ENCODE measurements at places on chromosomes 4 and X. TPM values are rescaled to one million over a fixed set of nuclear protein-coding genes. Genes with fewer than 3 reads are reported as not detected.
A peak's percentile ranks its signal among the peaks of the same experiment; 100 is the strongest.

- DNase-seq = no peak
Measured at GRCh38 chrX:118631586-118631985, 95.8 kb upstream of the IL13RA1 start.

DNA sequence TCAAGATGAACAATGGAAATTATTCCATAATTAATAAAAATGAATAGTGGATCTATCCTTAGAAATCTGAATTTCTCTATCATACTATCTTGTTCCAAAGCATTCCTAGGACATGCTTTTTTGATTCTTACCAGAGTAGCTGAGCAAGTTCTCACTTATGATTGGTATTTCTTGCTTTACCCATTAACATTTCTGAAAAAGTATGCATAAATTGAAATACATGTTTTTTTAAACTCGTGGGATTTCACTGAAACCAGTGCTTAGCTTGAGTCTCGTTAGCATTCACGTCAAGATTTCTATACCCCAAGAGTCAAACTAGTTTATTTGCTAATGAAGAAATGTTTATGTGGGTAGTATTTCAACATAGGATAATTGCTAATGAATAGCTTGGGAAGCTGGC is 89.0 kb downstream of the ELOVL6 start:
- DNase-seq = no peak

- no peak for DNase-seq
Measured at GRCh38 chr4:163110442-163110841, 56.2 kb downstream of the NAF1 start.

DNA sequence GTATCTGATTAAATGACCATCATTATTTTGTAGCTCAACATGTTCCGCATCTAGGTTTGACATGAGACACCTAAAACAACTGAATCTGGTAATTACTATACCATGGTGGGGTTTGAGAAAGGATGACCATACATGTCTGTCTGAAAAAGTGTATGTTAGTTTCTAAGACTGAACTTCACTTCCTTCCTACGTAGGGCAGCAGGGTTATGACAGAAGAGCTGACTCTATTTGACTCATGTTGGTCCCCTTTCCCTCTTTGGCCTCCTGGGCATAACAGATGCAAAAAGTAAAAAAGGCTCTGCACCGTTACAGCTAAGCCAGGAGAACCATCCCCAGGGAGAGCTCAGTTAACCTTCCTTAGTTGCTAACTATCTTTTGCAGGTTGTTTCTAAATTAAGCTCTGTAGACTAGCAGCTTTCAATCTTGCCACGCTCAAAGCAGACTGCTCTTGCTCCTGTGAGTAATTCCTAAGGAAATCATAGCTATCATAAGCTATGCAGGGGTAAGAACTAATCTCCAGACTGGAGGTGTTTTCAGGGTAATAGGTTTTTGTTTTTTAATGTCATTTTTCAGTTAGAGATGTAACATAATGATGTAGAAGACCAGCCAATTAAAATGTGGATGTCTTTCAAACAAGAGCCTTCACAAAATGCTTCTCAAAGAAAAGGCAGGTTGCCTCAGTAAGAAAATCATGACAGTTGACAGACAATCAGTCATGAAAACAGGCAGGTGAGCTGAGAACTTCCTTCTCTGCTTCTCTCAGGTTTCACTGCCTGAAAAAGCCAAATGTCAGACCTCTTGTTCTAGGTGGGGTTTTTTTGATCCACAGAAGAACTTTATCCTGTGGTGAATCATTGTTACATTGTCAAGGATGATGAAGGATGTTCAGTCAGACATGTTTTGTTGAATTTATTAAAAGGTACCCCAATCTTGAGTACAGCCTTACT is 66.9 kb upstream of the DAPP1 start:
- no peak for DNase-seq

DNA sequence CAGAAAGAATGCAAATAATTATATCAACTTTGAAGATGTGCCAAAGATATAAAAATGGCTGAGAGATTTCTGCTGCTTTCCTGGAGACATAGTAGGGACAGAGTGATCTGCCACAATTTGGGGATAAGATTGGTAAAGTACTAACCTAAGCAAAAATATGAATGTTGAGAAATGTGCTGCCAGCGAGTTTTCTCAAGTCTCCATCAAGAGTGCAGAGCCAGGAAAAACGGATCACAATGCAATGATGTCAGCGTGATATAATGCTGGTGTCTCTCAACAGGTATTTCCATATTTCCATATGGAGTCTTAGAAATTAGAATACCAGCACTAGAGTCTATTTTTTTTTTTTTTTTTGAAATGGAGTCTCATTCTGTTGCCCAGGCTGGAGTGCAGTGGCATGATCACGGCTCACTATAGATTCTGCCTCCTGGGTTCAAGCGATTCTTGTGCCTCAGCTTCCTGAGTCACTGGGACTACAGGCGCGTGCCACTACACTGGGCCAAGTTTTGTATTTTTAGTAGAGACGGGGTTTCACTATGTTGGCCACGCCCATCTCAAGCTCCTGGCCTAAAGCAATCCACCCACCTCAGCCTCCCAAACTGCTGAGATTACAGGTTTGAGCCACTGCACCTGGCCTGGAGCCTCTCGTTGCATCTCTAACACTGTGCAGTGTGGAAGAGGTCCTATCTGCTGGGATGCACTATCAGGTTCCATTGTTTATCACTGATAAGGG is 893.5 kb downstream of the TRIML1 start:
- DNase-seq = no peak

- DNase-seq = no peak
Measured at GRCh38 chrX:118552121-118552900, 56.7 kb downstream of the DOCK11 start.

DNA sequence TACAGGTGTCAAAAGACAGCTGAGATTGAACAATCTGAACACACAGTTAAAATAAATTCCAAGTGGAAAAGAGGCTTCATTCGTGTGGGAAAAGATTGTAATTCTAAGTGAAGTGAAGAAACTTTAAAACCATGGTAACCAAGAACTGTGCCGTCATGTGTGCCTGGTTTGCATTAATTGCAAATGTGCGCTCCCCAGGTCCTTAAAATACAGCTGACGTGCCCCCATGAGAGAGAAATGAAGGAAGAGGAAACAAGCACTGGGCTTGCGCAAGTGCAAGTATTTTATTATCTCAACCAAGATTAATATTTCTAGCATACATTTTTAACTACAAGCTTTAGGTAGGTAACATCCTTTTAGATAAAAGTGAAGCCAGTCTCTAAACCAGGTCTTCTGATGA is 92.5 kb downstream of the PARM1 start:
- no peak for DNase-seq

DNA sequence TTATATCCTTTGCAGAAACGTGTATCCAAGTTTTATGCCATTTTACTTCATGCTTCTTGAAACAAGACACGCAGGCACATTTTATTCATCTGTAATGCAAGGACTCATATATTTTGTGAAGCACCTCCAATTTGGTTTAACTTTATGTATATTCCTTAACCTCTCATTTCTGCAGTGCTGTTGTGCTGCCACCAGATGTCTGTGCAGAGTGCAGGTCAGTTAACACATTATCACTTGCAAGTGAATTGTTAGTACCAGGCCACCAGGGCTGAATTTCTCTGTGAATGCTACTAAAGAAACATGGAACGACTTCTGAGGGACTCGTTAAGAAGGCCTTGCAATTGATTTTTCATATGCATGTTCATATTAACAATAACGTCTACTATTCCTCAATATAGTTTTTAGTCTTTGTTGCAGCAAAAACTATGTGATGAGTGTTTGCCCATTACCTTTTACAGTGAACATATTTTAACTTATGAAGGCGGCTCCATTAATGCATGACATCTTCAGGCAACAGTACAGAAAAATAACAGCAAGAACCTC is 770.3 kb downstream of the NLGN4X start:
- peak; percentile 35 for DNase-seq

DNA sequence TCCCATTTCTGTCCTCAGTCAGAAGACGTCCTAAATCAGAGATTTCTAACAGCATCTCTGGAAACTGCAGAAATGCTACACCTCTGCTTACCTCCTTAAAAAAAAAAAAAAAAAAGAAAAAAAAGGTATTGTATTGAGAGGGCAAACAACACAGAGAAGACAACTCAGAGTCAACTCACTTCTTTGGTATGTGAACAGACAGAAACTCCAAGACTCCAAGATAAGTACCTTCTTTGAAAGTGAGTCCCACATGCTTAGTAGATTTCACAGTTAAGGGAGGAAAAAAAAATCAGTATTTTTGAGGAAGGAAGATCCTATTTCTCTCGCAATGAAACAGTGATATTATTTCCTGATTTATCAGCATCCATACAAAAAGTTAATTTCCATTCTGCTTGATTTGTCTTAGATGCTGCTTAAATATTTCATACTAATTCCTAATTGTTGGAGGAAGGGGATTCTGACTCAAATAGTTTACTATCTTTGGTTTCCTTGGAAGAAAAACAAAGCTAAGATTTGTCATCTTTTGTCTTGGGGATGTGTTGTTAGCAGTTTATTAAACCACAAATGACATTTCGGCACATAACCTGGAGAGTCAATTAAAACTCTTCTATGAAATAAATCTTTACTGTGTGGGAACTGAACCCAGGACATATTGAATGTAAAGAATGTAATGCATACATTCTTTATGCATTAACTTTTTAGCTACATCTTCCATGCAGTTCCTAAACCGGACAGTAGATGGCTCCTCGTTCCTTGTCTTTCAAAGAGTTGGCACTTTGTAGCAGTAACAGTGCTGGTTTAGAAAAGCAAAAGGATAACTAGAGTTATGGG is 4.7 kb downstream of the RASGEF1B start:
- DNase-seq = peak; percentile 93

The LRIT3 gene
- not detected for total RNA-seq

DNA sequence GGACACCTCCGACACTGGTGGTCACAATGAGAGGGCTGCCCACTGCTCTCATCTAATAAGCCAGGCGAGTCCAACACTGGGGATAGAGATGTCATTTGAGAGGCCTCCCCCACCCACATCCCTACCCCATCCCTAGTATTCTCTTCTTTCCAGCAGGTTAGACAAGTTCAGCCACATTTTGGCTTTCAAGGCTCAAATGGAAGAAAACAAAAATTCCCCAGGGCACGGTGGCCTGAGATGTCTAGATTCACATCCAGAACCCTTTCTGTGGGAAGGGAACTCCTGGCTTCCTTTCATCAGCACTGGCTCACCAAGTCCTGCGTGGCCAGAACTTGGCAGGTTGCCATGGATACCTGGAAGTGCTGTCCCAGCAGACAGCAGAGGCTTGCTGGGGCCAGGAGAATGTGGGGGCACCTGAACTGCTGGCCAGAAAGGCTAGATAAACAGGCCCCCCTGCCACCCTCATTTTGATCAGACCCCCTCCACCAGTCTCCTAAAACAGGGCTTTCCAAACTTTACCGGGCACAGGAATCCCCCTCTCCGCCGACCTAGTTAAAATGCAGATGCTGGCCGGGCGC is 1.3 kb upstream of the NYX start:
- DNase-seq = no peak

DNA sequence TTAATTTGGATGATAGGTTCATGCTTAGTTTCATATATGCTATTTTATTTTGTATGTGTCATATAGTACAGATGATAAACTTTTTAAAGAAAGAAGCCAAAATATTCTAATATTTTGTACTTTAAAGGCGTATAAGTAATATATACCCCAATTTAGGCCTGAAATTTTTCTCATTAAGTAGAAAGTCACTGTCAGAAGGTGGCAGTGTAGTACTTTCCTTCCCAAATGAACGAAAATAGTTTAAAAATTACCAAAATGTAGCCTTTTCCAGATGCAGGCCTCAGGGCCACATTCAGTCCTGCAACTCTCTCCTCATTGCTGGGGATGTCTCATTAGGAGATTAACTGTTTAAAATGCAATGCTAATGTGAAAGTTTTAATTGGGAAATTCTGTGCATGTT is 1263.6 kb downstream of the C4orf33 start:
- DNase-seq = peak; percentile 2

DNA sequence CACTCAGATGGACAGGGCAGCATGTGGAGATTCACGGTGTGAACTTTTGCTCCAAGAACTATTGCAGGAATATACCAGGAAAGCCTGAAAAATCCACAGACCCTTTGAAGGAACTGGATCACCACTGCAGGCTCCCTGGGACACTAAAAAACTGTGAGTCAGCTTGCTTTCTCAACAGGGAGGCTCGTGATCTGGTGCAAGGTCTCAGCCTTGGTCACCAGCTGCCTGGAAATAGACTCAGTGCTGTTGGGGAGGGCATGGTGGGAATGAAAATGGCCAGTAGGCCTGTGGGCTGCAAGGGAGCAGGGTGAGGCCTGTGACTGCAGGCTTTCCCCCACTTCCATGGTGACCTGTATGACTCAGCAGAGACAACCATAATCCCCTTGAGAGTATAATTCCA is 426.4 kb upstream of the RPS6KA3 start:
- no peak for DNase-seq

DNA sequence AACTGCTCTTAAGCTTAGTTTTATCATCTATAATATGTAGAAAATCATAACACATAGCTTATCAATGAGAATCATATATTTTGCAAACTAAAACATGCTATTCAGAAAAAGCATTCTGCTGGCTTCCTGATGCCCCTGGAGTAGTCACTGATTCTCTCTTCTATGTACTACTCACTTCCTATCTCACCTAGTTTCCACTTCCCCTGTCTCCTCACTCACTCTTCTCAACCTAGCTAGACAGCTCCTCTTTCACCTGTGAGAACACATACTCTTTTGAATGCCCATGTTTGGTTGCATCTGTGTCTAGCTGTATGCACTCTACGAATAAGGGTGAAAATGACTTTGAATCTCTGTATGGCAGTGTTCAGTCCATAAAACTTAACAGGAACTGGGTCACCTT is 9.3 kb downstream of the TMEM144 start:
- DNase-seq = no peak

Measured in HT-29 (cell line).